H4 (cell line): ENCODE measurements at places on chromosomes 4 and X.

- peak; percentile 31 for DNase-seq
Observed at GRCh38 chr4:37873386-37873785, 17.5 kb upstream of the TBC1D1 start.

DNA sequence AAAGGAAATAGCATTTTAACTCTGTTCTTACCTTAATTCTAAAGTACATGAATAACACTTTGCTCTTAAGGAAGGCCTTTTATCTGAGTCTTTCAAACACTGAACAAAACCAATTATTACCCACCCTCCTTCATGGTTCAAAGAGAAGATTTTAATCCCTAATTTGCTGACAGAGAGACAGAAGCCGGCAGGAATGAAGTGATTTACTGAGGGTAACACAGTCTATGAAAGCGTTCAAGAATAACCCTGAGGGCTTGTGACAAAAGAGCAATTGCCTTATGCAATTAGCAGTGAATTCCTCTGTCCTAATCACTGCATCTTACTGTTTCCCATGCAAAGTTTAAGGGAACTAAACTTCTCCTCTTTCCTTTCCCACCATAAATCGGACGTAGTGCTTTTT lies 144.1 kb downstream of the PACRGL start:
- DNase-seq: no peak

GRCh38 chr4:110096405-110096804 lies 102.0 kb downstream of the ELOVL6 start:
- no peak for DNase-seq

- DNase-seq: peak; percentile 38
Observed at GRCh38 chr4:93788712-93789111, 39.8 kb upstream of the ATOH1 start.

DNA sequence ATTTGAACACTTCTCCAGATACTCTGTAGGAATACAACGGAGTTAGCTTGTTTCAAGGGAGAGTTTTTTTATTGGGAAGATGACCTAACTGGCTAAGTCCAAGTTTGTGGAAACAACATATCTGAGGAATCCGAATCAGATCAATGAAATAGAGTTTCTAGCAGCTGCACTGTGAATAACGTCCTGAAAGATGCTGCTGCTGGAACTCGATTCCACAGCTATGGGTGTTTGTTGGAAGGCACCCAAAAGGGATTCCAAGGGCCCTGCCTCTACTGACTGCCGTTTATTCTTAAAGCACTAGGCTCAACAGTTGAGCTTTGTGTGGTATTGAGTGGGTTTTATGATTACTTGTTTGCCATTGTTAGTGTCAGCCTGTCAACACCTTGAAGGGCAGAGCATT lies 6.6 kb upstream of the GBA3 start:
- DNase-seq: no peak

GRCh38 chr4:2868877-2869487 lies 25.3 kb downstream of the ADD1 start:
- DNase-seq: no peak

GRCh38 chr4:98747393-98748091 lies 89.1 kb upstream of the TSPAN5 start:
- no peak for DNase-seq

GRCh38 chrX:134623293-134624045 lies 34.8 kb downstream of the PLAC1 start:
- DNase-seq: no peak

- DNase-seq: no peak
Observed at GRCh38 chrX:68648960-68649359, 1.5 kb downstream of the STARD8 start.

DNA sequence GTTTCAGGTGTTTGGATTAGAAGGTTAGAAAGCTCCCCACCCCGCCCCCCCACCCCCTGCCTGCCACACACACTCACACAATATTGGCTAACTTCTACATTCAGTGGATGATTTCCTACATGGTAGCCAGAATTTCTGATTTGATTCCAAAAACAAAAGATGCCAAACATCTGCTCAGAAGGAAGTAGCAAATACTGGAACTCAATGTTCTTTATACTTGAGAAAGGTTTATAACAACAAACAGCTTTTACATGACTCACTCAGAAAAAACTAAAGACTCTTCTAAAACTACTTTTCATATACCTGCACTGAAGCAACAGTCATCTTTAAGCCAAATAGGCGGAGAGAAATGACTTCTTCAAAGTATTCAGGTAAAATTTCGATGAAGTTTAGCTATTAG lies 750.5 kb upstream of the POU3F4 start:
- no peak for DNase-seq

GRCh38 chr4:21801661-21802385 lies 146.7 kb downstream of the KCNIP4 start:
- no peak for DNase-seq

- DNase-seq: no peak
Observed at GRCh38 chrX:44536198-44536597, 6.5 kb downstream of the FUNDC1 start.

DNA sequence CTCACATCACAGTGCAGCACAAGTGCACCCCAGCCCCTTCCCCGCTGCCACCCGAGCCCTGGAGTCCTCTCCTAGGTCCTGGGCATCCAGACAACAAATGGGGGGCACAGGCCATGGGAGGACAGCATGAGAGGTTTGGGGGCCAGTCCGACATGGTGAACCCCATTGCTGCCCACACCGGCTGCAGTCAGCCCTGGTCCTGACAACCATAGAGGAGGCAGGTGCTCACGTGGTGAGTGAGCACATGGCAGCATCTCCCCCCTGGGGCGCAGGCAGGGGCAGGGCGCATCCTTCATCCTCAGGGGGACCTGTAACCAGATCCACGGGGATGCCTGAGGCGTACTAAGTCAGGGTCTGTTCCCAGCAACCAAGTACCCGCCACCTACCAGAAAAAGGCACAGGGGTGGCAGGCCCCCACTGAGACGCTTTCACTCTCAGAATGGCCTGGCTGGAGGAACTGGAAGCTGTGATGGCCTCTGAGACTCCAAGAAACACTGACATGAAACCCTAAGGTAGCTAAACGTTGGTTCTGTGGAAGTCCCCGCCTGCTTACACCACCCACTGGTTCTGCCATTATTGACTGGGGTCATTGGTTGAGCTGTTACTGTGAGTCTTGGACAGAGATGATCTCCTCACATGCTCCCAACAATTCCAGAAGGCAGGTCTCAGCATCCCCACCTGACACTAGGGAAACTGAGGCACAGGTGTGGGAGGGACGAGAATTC lies 6.5 kb downstream of the ZFYVE28 start:
- no peak for DNase-seq

GRCh38 chrX:83510510-83511062 lies 2.5 kb downstream of the POU3F4 start:
- DNase-seq: peak; percentile 8

GRCh38 chr4:10023806-10024205 lies 2.5 kb upstream of the SLC2A9 start:
- no peak for DNase-seq

GRCh38 chrX:35842674-35843073 lies 44.5 kb downstream of the MAGEB16 start:
- peak; percentile 32 for DNase-seq

DNA sequence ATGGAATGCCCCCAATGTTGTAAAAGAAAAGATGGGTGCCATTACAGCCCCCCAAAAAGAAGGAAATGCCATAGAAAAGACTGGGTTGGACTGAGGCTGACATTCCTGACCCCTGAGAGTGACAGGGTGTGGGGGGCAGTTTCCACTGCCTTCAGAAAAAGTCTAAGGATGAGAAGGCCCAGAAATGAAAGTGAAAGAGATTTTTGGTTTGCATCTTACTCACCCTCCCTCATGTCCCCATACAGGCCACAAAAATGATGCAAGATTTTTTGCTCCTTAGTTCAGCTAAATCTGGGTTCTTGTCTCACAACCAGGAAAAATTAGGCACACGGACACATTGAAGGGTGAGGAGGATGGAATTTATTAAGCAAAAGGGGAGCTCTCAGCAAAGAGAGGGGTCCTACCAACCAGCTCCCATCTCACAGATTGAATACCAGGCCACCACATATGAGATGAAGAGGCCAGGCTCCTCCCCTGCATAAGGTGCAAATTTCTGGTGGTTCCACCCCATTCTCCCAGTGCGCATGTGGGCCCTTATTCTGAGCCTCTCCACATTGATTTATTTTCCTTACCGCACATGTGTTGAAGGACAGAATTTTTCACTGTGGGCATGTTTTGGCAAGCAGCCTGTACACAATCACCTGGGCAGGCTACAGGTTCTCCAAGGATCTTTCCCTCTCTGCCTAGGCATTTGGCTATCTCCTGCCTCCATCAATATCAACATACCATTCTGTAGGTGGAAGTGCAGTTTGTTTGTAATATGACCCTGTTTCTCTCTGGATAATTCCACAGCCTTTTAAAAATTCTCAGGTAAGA lies 18.8 kb downstream of the PPP4R3C start:
- peak; percentile 25 for DNase-seq

DNA sequence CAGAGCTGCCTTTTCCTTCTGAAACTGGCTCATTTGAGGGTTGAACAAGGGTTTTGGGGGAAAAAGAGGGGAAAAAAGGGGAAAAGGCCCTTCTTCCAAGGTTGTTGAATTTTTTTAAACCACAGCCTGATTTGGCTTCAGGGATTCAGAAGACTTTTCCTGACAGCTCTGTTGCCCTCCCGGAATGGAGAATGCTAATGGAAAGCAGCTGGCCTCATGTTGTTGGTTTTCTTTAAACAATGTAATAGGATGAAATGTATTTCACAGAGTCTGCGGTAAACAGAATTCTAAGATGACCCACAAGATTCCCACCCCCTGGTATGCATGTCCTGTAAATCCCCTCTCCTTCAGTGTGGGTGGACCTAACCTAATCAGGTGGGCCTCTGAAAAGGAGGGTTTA lies 3.3 kb upstream of the KIAA1210 start:
- no peak for DNase-seq

GRCh38 chr4:17667653-17668201 lies 53.3 kb downstream of the MED28 start:
- DNase-seq: no peak

DNA sequence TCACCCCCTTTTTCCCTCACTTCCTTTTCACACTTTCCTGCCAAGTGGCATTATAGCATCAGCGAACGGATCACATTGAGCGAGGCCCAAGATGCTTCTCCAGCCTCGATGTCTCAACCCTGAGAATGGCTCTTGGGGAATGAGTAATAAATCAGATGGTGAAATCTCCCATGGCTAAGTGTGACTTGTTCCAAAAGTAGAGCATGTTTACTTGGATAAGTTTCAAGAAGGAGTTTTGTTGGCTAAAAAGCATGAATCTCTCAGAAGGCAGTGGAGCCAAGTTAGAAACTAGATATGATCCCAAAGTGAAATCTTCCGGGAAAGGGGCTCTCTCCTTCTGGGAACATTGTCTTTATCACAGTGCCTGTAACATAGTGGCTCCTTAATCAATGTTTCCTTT lies 316.3 kb downstream of the CAMK2D start:
- DNase-seq: peak; percentile 43

DNA sequence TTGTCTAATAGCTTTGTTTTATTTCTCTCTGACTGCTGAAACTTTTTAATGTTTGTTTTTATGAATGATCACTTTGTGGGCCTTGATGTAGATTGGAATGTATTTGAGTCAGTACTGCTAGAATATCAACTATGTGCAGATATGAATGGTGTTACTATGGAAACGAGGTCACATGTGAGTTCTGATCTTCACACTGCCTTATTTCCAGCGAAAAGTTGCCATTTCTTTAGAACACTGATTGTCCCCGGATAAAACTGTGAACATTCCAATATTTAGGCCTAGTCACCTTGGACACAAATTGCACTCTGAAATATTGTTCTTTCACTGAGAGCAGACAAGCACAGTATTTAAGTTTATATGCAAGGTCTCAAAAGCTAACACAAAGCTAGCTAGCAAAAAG lies 27.2 kb upstream of the MAGED1 start:
- no peak for DNase-seq

DNA sequence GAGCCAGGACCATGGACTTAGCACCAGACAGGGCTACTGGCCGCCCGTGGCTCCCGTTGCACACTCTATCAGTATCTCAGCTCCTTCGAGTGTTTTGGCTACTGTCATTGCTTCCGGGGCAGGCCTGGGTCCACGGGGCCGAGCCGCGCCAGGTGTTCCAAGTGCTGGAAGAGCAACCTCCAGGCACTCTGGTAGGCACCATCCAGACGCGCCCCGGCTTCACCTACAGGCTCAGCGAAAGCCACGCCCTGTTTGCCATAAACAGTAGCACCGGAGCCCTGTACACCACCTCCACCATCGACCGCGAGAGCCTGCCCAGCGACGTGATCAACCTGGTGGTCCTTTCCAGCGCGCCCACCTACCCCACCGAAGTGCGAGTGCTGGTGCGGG lies 1.6 kb downstream of the FAT4 start:
- DNase-seq: peak; percentile 41

- no peak for DNase-seq
Observed at GRCh38 chrX:153761863-153762262, 2.2 kb upstream of the PLXNB3 start.

- no peak for DNase-seq
Observed at GRCh38 chr4:141530627-141531026, 105.8 kb upstream of the IL15 start.

DNA sequence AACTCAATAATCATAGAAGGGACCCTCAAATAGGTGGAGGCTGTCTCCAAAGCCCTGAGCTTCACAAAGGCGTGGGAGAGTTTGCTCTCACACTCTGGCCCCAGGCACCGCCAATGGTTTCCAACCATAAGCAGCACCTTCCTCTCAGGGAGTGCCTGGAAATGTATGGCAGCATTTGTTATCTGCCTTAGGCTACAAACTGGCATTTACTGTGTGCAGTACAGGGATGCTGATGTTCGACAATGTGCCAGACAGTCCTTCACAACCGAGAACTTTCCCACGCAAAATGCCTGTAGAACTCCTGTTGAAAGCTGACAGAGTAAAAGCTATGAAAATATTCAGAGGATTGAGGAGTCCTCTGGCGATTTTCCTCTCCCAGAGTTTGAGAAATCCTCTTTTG lies 55.7 kb upstream of the CDKN2AIP start:
- DNase-seq: no peak

DNA sequence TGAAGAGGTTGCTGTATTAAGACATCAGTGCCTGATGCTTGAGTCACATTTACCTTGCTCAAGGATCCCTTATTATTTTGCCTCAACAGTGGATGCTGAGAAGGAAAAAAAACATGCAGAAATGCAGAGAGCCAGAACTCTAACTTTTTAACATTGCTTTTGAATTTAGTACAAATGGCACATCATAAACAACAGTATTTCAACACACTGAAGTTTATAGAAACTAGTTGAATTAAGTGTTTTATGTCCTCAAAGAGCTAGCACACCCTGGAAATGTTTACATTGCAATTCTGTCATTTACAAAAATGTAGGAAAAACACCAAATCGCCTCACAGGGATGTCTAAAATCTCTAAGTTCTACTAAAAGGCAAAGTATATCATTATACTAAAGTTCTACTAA lies 69.5 kb upstream of the BLTP1 start:
- no peak for DNase-seq

DNA sequence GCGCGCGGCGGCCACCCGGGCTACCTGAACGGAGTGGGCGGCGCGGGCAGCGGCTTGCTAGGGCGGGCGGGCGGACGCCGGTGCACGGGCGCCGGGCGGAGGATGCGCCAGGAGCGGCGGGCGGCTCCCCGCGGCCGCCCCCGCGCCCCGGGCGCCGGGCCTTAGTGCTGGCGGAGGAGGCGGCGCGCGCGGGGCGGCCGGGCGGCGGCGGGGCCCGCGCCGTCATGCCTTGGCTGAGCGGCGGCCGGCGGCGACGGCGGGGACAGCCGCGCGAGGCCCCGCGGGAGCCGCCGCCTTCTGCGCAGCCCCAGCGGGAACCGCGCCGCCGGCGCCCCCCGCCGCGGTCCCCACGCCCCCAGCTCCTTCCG lies 48.2 kb downstream of the CLDN34 start:
- no peak for DNase-seq

- peak; percentile 77 for DNase-seq
Observed at GRCh38 chrX:41009850-41010846, 75.1 kb upstream of the USP9X start.
